ENCODE measurements at places on chromosomes 16 and 17. TPM values are rescaled to one million over a fixed set of nuclear protein-coding genes. Genes with fewer than 3 reads are reported as not detected.

PTGES3L gene
- 2.3 TPM for total RNA-seq

LGALS9B gene
- total RNA-seq: not detected

KCNJ12 gene
- 0.10 TPM for total RNA-seq

WNT3 gene
- 0.96 TPM for total RNA-seq

TBC1D28 gene
- not detected for total RNA-seq

CCL16 gene
- not detected for total RNA-seq

NECAB2 gene
- total RNA-seq: not detected

ITGAL gene
- total RNA-seq: not detected

RAPGEFL1 gene
- 0.10 TPM for total RNA-seq

PRR29 gene
- not detected for total RNA-seq

ZNF688 gene
- 6.4 TPM for total RNA-seq

CCL4L2 gene
- total RNA-seq: not detected

SLC16A13 gene
- 0.20 TPM for total RNA-seq

CDYL2 gene
- total RNA-seq: 1.6 TPM

PMFBP1 gene
- total RNA-seq: 0.68 TPM

PABPN1L gene
- not detected for total RNA-seq

MPV17L gene
- total RNA-seq: 0.68 TPM

ZFPM1 gene
- total RNA-seq: 0.88 TPM

TMEM238L gene
- total RNA-seq: not detected

GDPD1 gene
- total RNA-seq: 1.2 TPM

All from RPMI7951 (cell line).